ENCODE measurements at places on chromosomes 7 and 10.

DNA sequence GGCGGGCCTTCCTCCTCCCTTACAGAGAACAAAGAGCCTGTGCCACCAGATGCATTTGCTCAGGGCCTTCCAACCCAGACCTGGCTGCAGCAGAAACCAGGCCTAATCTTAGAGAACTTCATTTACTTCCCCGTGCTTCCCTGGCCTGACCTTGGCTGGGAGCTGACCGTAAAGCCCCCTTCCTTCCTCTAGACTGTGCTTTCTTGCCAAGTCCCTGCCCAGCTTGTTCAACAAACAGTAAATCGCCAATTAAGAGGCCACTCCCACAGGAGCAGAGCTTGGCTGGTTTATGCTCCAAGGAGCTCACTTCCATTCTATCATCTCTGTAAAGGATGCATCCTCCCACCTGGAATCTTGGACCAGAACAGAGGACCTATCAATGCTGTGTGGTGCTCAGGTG lies 110.9 kb downstream of the COL13A1 start:
- DNase-seq, result no peak

GRCh38 chr10:22345301-22346095 lies at the start of gene SPAG6:
Gene SPAG6, plus strand, starts transcription at chr10:22345496. Its CDS starts 116 bp downstream, at chr10:22345612.
- no peak for DNase-seq

DNA sequence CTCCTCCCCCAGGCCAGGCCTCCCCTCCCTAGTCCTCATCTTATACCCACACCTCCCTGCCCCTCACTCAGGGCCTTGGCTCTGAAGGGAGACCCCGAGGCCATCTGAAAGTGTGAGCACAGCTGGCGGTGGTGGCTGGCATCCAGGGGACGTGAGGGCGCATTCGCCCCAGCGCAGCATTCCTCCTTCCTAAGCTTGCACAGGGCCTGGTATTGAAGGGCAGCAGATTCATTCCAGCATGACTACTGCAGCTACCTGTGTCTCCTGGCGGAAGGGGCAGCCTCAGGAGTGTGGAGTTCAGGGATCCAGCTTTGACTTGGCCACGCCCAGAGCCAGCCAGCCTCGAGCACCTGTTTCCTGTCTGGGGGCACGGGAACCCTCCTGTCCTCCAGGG lies 72.6 kb downstream of the PARP12 start:
- DNase-seq, result no peak

GRCh38 chr7:87876869-87877234 lies 559 bp downstream of the DBF4 start:
- DNase-seq, result peak; percentile 79

- DNase-seq, result no peak
These were observed 129.9 kb downstream of the ZNF92 start for GRCh38 chr7:65503434-65504152.

DNA sequence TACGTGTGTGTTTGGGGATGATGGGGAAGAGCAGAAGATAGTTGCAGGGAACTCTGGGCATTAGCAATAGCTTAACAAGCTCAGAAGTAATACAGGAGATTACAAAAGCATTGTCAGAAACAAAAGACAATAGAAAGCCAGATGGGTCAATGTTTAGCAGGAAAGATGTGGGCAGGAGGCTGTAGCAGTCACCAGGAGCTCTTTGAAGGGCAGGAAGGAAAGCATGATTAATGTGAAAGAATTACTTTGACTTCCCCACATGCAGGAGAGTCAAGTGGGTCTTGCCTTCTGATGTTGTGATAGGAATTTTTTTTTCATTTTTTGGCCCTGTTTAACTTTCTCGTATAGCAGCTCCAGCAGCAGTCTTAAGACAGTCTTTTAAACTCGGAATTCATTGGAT lies 6.0 kb upstream of the SMNDC1 start:
- no peak for DNase-seq

DNA sequence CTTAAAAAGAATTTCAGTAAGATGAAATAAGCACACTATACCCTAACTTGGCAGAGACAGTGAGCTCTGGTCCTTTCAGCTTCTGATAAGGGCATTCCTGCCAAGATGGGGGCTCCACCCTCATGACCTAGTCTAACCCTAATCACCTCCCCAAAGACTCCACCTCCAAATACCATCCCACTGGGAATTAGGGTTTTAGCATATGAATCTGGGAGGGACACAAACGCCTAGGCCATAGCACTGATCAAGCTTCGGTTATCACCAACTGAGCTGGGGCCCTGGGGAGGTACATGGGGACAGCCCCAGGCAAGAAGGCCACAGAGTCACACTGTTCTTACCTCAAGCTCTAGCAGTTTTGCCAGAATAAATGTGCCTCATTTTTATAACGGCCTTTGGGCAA lies 31.4 kb downstream of the PALS2 start:
- no peak for DNase-seq

DNA sequence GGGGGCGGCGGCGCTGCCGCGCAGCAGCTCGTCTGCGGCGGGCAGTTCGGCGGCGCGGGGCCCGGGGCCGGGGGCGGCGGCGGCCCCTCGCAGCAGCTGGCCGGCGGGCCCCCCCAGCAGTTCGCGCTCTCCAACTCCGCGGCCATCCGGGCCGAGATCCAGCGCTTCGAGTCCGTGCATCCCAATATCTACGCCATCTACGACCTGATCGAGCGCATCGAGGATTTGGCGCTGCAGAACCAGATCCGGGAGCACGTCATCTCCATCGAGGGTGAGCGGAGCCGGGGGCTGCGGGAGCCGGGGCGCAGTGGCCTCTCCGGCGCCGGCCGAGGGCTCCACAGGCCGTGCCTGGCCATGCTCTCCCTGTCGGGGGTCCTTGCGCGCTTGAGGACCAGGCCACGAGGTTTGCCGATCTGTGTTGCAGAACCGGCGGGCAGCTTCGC lies 548 bp downstream of the AGAP3 start:
- no peak for DNase-seq

GRCh38 chr10:124657806-124658205 lies 86.4 kb downstream of the FAM53B start:
- no peak for DNase-seq

- DNase-seq, result no peak
These were observed 84.1 kb downstream of the SNX10 start for GRCh38 chr7:26375726-26376174.

- peak; percentile 81 for DNase-seq
These were observed 574 bp downstream of the MYL10 start for GRCh38 chr7:101628522-101628921.

- no peak for DNase-seq
These were observed 50.0 kb downstream of the SRI start for GRCh38 chr7:88169717-88170320.

GRCh38 chr10:61821153-61821552 lies 80.3 kb upstream of the ARID5B start:
- no peak for DNase-seq

DNA sequence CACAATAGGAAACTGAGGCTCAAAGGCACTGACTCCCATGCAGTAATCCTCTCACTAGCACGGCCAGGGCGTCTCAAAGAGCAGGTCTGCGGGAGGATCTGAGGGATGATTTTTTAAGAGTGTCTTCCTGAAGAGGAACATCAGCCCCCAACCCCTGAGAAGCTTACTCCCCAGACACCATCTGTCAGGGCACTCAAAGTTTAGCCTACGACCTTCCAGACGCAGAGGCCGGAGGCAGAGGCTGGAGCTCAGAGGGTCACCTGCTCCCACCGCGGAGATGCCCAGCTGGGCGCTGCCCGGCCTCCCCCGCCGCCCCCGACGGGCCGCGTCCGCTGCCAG lies 1.7 kb downstream of the ZNF777 start:
- no peak for DNase-seq

GRCh38 chr7:4242706-4243105 lies 439.4 kb upstream of the FOXK1 start:
- no peak for DNase-seq

DNA sequence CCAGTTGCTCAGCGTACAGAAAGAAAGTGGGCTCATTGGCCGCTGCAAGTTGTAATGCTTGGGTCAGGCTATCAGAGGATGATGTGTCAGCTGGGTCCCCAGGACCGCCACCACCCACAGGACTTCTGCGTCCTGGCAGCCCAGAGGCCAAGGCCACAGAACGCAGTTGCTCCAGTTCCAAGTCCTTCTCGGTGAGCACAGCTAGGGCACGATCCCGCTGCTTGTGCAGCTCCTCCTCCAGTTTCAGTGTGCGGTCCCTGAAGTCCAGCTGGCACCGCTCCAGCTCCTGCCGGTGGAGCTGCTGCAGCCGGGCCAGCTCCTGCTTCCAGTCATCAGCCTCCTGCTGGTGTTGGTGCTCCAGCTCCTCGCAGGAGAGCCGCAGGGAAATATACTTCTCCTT lies 3.0 kb downstream of the GCC1 start:
- no peak for DNase-seq

GRCh38 chr10:16987206-16987621 lies 142.4 kb downstream of the CUBN start:
- no peak for DNase-seq

DNA sequence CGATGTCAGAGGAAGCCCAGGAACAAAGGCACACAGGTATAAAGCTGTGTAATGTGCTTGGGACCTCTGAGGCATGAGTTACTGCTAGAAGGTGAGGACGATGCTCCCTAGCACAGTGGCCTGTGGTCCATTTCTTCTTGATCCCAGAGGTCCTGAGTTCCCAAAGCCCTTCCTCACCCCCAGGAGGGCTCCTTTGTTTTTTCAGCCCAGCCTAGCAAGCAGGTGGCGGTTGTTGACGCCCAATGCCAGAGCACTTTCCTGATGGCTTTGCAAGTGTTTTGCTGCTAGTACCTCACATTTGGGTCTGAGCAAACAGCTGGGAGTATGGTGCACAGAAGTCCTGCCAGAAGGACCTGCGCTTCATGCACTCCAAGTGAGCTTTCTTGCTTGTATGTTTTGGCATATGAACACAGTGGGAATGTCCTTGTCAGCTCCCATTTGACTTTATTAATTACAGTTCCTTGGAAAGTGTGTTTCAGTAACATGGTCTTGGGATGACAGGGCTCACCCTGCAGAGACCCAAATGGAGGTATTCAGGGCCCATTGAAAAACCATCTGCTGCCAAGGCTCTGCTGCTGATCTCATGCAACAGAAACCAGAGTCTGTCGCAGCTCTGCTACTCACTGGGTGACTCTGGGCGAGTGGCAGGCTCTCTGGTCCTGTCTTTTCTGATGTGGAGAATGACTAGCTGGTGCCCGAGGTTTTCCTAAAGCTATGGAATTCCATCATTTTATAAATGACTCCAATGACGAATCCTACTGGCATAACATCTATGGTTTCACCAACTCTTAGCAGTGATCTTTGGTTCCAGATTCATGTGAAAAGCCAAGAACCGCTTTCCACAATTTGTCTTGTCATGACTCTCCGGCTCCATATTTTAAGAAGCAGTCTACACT lies 134.9 kb downstream of the ARID5B start:
- DNase-seq, result no peak

DNA sequence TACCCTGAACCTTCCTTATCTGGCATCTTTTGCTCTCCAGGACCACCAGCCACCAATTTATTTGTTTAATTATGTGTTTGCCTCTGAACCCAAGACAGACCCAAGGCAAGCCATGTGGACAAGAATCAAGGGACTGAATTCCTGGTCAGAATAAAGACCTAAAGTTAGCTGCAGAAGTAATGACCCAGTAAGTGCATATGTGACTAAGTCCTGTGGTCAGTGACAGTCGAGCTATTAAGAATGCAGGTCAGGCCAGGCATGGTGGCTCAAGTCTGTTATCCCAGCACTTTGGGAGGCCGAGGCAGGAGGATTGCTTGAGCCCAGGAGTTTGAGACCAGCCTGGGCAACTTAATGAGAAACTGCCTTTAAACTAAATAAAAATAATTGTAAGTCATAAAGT lies 139.4 kb downstream of the CCDC71L start:
- DNase-seq, result no peak

DNA sequence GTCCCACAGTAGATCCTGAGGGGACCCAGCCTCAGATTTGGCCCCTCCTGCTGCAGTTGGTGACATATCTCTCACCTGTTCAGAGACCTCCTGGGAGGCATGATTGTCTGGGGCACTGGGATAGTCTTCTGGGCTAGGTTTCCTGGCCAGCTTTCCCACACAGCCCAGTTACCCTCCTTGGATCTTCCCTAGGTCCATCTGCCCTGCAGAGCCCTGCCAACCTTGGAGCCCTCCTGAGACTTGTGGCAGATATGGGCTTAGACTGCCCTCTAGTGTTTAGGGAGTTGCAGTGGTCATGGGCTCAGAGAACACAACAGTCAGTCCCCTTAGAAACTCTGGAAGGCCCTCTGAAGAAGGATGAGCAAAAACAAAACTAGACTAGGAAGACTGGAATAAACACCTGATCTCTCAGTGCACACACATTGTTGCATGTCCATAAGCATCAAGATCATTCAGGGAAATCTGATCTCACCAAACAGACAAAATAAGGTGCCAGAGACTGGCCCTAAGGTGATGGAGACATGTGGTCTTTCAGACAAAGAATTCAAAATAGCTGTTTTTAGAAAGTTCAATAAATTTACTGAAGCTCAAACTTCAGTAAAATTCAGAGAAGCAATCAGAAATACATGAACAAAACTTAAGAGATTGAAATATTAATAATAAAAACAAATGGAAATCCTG lies 324.6 kb downstream of the ATRNL1 start:
- DNase-seq, result no peak

DNA sequence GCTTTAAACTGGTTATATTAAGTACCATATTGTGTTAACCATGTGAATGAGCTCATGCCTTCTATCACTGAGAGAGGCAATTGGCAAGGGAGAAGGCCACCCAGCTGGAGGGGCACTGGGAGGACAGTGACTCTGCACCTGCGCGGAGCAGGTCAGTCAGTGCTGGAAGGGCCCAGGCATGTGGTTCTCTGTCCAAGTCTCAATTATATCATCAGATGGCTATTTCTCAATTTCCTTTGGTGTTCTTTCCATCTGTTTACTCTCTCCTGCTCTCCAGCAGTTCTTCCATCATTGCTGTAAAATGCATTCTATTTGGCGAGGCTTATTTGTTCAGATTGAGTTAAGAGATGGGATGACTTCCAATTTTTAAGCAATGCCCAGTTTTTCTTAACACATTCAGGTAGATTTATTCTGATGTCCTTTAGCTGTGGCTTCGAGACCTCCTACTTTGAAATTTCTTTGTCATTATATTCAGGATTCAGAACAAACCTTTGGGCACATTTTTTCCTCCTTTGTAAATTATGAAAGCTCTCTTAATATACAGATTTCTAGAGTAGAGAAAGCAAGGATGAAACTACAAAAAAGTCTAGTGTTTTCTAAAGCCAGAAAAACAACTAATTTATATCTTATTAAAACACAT lies 159.3 kb downstream of the BMPER start:
- no peak for DNase-seq

DNA sequence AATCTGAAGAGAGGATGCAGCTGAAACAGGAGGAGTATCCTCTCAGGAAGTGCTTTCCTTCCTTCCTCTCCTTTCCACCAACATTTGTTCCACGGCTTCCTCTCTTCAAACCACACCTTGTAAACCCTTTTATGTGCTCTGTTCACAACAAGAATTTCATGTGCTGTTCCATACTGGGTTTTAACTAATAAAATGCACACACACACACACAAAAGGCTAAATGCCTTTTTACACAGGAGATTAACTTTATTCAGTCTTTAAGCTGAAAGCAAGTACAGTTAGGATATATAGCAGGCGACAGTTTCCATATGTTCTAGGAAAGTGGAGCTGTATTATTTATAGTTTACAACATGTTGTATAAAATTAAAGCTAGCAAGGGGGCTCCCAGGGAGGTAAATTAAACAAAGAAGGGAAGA lies 106.7 kb downstream of the REEP3 start:
- no peak for DNase-seq

- no peak for DNase-seq
These were observed 9.0 kb downstream of the ADGRA1 start for GRCh38 chr10:133096616-133097269.

Measured in left forelimb (tissue), 1 donor.